Small intestine (tissue), 16 donors: ENCODE measurements at places on chromosomes 3 and 15. TPM values are rescaled to one million over a fixed set of nuclear protein-coding genes. Genes with fewer than 3 reads are reported as not detected.

USP3 gene
- 27.8 TPM for polyA plus RNA-seq

DGKG gene
- 1.6 TPM for polyA plus RNA-seq

GRCh38 chr3:126618021-126618420, 36.9 kb downstream of the TXNRD3 start:
- DNase-seq: no peak

EID1 gene
- polyA plus RNA-seq: 85.2 TPM

DNA sequence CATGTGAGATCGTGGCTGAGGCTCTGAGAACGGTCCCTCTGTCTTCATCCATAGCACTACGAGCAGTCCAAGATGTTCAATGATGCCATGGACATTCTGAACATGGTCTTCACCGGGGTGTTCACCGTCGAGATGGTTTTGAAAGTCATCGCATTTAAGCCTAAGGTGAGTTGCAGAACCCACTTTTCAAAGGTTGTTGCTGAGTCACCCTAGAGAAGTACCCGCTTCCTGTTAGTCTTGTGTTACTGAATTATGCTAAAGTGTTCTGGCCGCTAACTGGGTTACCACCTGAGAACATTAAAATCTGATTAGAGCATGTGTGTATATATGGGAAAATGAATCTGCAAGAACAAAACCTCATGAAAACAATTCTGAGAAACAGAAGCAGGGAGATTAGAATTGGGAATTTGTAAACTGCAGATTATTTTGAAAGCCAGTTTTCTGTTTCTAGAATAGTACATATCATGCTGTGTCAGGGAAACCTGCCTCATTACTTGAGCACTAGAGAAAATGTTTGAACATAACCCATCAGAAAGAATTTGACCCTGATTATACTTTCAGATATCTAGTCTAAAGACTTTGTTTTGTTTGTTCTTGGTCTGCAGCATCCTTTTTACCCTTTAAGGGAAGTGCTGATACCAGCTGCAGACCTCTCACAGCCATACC, 92.6 kb downstream of the CHDH start:
- DNase-seq: no peak

- no peak for DNase-seq
Measured at GRCh38 chr3:162332344-162332743, 835.7 kb downstream of the OTOL1 start.

ATP10A gene
- polyA plus RNA-seq: 1.3 TPM

NR2F2 gene
- polyA plus RNA-seq: 3.6 TPM

KCNAB1 gene
- polyA plus RNA-seq: not detected

TNFAIP8L3 gene
- polyA plus RNA-seq: 1.1 TPM

- no peak for DNase-seq
Measured at GRCh38 chr15:31004220-31004733, 12.8 kb upstream of the MTMR10 start.
